ENCODE measurements at places on chromosomes 7 and 10.

DNA sequence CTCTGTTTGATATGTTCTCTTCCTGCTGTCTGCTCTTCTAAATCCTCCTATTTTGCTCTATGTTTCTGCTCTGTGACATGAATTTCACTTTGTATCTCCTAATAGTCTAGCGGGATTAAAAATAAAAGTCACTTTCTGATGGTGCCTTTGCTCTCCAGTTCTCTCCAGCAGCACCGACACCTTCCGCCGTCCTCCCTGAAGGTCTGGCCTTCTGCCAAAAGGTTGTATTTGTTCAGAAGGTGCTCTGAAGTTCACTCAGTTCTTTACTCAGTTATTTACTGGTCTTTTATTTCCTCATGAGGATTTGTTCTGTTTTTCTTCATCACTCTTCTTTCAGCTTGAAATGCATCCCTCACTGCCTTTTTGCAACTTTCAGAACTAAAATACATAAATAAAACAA, 11.2 kb upstream of the EPHA1 start:
- no peak for DNase-seq

GRCh38 chr7:143120691-143121405, 11.0 kb upstream of the PIP start:
- no peak for DNase-seq

- no peak for DNase-seq
Measured at GRCh38 chr7:7662527-7662926, 22.0 kb downstream of the UMAD1 start.

DNA sequence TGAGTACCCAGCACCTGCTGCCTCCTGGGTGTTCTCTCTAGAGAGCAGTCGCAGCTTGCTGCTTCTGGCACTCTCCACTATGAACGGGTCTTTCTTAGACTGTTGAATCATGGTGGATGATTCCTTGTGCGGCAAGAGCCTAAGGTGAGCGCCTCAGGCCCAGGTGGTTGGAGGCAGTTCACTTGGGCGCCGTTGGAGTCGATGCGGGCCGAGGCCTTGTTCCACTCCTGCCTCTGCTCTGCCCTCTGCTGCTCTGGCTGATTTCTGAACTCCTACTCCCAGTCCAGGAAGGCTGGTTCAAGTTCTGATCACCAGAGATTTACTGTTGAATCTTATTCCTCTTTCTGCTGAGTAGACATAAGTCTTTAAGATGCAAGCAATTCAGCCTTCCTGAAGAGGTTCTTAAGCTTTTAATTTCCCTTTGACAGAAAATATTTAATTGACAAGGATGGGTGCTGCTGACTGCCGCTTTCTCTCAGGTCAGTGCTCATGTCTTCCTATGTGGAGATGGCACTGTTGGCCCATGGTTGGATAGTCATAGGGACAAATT, 10.4 kb downstream of the YKT6 start:
- no peak for DNase-seq

GRCh38 chr10:35074266-35074665, 15.9 kb downstream of the CUL2 start:
- no peak for DNase-seq

- no peak for DNase-seq
Measured at GRCh38 chr7:50641442-50642405, 76.5 kb upstream of the DDC start.

GRCh38 chr10:94038024-94038423, 44.3 kb downstream of the PLCE1 start:
- no peak for DNase-seq

DNA sequence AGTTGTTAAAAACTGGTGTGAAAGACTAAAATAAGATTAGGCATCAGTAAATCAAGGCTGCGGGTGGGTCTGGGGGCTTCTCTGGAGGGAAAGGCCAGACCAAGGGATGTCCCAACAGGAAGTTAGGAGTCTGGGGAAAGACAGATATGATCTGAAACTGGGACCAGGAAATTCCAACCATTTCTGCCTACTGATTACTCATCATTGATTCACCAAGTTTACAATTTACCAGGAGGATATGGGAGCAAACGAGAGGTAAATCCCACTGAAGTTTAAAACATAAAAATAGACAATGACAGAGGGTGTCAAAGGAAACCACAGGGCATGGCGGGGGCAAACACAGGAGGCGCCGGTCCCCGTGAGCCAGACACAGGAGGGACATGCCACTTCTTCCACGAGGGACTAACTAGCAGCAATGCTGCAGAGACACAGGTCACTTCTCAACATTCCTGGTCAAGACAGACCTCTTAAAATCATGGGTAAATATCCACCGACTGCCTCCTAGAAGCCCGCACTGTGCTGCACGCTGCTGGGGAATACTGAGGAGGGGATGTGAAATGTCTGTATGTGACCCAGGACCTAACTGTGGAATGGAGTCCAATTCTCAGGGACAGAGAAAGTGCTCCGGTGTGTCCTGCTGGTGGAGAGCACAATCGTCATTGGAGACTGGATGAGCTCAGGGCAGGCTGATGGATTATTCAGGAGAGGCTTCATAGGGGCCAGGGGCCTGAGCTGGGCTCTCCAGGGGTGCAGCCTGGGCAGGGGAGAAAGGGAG, 153.4 kb upstream of the KLF14 start:
- no peak for DNase-seq

- no peak for DNase-seq
Measured at GRCh38 chr7:104973909-104974415, 40.0 kb upstream of the KMT2E start.

DNA sequence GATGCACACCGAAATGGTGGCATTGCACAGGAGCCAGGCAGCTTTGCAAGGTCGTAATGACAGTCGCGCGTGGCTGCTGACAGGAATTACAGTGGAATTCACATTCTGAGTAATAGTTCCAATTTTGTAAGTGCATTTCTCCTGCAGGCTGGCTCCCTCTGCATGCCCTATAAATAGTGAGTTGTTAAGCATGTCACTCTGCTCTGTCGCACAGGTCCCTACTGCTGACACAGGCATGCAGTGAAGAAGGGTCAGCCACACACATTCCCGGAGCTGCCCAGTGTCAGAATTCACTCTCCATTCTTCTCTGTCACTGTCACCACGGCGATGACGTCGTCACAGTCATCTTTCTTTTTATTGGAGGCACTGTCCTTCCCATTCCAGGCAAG, 49.2 kb upstream of the SHH start:
- no peak for DNase-seq

DNA sequence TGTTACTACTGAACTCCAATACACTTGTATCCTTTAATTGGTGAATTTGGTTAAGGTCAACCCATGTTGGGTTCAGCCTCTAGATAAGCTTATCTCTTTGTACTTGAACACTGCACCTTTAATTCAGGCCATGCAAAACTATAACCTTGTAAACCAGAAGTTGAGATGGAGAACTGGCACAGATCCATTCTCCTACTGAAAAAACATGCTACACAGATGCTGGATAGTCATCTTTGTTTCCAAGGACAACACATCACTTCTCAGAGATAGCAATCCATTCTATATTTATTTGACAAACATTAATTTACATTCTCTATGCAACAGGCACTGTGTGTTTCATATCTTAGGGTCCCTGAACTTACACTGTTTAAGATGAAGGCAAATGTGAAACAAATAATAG, 2.9 kb upstream of the CDK14 start:
- DNase-seq, result no peak

GRCh38 chr7:46571996-46572395, 650.9 kb upstream of the IGFBP3 start:
- DNase-seq, result no peak

DNA sequence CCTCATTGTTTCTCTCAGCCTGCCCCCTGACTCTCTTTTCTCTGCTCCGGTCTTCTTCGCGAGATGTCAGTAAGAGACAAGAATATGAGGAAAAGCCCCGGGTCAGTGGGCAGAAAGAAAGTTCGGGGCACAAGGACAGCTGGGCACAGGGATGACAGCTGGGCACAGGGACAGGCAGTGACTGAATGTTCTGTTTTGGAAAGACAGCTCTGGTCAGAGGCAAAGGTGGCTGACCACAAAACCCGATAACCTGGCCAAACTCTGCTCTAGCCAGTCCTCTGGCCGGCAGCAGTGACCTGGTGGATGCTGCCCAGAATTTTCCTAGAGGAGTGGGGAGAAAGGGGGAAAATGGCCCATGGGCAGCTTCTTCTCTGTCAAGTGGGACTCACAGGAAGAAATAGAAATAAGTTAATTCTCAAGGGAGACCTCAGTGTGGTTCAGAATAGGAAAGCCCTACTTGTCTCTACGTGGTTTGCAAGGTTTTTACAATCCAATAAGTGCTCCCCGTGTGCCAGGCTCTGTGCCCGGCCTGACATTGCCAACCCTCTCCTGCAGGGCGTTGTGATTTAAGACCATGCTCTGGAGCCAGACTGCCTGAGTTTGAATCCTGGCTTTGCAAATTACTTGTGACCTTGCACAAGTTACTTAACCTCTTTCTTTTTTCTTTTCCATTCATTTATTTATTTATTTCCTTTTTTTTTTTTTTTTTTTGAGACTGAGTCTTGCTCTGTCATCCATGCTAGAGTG, 110.6 kb upstream of the ZNF716 start:
- no peak for DNase-seq

DNA sequence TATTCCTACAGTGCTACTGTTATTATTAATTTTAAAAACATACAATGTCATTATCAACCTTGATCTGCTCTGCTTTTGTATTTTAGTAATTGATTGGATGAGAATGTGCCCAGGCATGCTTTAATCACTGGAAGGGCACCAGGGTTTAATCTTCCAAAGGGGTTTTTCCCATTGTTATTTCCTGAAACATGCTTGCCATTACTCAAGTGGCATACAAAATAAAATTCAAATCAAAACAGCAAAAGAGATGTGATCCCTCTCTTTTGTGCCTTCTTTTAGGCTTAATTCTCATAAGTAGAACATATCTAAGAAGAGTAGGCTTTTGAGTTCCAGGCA, 963.3 kb downstream of the LRMDA start:
- DNase-seq, result no peak

- no peak for DNase-seq
Measured at GRCh38 chr10:131834152-131834810, 66.5 kb upstream of the PPP2R2D start.

DNA sequence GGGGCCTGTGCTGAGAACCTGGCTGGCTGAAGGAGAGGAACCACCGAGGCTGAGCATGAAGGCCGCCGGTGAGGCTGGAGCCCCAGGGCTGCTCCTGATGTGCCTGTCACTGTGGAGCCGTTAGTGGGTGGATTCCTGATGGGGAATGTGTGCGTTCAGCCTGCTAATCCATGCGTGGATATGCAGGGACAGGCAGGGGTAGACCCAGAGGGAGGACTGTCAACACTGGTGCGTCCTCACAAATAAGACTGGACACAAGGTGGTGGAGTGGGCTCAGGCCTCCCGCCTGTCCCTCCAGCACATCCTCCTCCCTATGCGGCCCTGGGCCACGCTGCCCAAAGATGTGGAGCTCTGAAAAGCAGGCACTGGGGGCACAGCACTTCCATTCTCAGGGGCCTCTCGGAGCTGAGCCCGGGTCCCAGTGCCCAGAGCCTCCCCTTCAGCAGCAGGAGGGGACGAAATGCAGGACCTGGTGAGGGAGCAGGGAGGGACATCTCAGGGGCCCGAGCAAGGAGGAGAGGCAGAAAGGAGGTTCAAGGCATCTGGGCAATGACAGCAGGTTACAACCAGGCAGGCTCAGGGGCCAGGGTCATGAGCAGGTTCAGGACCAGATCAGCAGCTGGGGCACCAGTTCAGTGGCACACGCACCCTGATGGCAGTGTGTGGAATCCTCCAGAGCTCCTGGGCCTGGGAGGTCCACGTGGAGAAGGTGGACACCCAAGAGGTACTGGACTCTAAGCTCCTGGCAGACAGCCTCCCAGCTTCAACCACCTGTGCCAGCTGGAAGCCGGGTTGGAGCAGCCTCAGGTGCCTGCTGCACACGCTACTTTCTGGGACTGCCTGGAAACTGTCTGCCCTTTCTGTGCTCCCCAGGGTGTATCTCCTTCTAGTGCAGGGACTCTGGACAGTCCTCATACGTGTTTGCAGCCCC, 33.5 kb upstream of the ANTXRL start:
- no peak for DNase-seq

DNA sequence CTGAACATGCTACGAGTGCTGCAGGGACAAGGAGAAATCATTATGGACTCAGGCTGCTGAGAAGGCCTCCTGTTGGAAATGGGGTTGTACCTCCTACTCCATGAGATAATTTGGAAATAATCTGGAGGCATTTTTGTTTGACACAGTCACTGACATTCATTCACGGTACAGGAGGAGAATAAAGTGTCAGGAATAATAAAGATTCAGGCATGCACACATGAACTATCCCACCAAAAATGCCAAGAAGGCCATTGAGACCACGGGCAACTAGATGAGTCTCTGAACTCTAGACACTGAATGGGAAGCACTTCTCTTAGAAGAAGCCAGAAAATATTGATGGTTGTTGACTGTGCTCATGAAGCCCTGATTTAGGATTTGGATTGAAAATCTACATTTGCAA, 220.9 kb upstream of the HABP2 start:
- no peak for DNase-seq

DNA sequence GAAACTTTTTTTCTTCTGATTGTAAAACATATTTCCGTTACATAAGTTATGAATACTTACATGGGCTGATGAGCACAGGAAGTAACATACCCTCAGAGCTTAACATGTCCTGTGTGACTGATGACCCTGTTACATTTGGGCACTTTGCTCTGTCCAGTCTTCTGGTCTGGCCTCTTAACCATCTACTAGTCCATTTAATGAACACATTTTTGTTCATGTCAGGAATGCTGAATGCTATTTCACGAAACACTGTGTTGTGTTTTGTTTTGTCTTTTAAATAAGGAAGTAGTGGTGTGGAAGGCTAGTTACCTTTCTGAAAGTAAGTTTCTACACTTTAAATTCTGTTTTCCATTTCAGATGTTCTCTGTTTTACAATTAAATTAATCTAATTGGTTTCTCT, 77.7 kb downstream of the RBM33 start:
- DNase-seq, result no peak

DNA sequence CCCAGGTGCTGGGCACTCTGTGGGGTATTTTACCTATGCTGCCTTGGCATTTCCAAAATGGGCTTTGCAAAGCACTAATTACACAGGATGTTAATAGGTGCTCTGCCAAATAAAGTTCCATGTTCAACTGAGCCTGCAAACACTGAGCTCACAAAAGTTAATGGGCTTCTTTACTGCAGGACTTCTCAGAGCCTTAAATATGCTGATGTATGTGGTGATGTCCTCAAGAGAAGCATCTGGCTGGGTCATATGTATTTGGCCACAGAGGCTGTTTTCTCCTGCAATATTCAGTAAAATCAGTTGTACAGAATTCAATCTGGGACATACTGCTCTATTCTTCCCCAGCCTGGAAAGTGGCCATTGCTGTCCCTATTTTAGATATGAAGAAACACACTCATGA, 31.3 kb downstream of the GRID1 start:
- DNase-seq, result no peak

DNA sequence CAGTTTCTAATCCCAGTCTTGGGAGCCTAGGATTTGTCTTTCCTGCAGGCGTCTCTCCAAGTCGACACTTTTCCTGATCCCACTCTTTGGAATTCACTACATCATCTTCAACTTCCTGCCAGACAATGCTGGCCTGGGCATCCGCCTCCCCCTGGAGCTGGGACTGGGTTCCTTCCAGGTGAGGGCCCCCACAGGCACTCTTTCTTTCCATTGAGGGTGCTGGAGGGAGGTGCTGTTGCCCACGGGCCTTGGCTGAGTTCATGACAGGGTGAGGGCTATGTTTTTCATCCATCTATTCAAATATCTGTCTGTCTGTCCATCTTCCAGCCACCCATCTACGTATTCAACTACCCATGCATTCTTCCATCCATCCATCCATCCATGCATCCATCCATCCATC, 12.6 kb downstream of the GHRHR start:
- DNase-seq, result no peak
